ENCODE measurements at places on chromosomes 16 and 17. TPM values are rescaled to one million over a fixed set of nuclear protein-coding genes. Genes with fewer than 3 reads are reported as not detected.

Gene RNF43
- total RNA-seq, result not detected

DNA sequence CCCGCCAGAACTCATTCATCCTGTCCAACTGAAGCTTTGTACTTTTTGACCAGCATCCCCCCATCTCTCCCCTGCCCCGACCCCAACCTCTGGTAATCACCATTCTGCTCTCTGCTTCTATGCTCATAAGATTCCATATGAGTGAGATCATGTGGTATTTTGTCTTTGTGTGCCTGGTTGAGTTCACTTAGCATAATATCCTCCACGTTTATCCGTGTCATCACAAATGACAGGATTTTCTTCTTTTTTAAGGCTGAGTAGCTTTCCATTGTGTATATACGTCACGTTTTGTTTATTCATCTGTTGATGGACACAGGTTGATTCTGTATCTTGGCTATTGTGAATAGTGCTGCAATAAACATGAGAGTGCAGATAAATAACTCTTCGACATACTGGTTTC is 278.9 kb downstream of the SNX29 start:
- peak; percentile 4 for DNase-seq

Gene NPIPB8
- total RNA-seq, result not detected

GRCh38 chr16:66512272-66513110 is 37.4 kb downstream of the TK2 start:
- peak; percentile 70 for DNase-seq

GRCh38 chr17:33528846-33529245 is 235.8 kb upstream of the ASIC2 start:
- DNase-seq, result no peak

GRCh38 chr16:53415504-53415903 is 18.8 kb upstream of the RBL2 start:
- DNase-seq, result peak; percentile 62

DNA sequence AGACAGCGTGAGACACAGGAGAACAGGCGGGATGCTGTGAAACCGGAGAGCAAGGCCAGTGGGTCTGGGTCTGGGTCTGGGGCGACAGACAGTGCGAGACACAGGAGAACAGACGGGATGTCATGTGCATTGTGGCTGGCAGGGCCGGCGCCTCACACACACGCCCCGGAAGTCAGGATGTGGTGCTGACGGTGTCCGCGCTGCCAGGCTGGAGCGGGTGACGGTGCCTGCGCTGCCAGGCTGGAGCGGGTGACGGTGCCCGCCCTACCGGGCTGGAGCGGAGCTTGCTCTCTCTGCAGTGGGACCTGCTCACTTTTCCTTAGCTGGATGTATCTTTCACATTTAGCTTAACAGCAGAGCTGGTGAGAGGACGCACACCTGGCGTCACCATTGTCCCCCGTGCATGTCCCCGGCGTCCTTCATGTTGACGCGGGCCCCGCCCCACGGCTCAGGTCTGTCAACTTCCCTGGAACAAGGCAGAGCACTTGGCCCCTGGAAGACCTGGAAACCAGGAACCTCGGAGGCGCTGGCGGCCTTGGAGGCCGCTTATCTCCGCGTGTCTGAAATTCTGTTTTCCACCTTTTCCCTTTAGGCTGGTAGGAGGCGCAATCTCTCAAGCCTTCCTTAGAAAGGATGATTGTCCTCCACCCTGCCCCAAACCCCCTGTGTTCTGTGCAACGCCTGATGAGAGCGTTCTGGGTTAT is 43.0 kb upstream of the ZNF750 start:
- no peak for DNase-seq

Gene STXBP4
- 3.5 TPM for total RNA-seq

- no peak for DNase-seq
Measured at GRCh38 chr16:87448866-87449265, 44.0 kb downstream of the ZCCHC14 start.

- DNase-seq, result no peak
Measured at GRCh38 chr16:73505577-73505976, 457.6 kb upstream of the ZFHX3 start.

DNA sequence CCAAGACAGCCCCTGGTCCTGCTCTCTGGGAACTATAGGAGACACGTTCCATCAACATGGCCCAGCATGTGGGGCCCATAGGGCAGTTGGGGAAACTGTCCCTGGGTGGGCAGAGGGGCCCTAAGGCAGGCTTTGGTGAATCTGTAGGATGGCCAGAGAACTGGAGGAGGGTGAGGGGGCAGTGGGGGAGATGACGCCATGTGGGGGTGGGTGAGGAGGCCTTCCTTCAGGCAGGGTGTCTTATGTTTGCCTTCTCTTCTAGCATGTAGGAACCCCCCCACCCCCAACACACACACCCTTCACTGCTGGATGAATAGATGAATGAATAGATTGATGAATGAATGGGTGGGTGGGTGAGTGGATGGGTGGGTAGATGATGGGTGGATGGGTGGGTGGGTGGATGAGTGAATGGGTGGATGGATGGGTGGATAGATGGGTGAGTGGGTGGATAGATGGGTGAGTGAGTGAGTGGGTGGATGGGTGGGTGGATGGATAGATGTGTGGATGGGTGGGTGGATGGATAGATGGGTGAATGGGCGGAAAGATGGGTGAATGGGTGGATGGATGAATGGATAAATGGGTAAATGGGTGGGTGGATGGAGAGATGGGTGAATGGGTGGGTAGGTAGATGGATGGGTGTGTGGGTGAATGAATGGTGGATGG is 2.5 kb upstream of the CBFA2T3 start:
- DNase-seq, result no peak

DNA sequence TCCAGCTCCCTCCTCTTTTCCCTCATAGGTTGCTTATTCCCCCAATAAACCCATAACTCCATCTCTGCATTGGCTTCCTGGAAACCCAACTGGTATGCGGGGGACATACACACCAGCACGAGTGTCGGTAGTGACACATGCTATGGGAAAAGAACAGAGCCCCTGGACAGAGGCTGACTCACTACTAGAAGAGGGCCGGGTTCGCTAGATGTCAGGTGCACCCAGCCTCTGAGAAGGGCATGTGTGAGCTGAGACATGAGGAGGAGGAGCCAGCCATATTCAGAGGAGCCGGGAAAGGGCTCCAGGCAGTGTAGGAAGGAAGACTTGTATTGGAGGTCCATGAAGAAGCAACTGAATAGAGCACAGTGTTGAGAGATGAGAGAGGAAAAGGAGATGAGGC is 241.1 kb downstream of the SOX9 start:
- peak; percentile 86 for DNase-seq

Measured in M059J (cell line).